Inflammatory macrophage (primary cell): ENCODE measurements at places on chromosomes 6 and 20.

- DNase-seq = no peak
Measured at GRCh38 chr6:33455051-33455450, 675 bp downstream of the ZBTB9 start.

DNA sequence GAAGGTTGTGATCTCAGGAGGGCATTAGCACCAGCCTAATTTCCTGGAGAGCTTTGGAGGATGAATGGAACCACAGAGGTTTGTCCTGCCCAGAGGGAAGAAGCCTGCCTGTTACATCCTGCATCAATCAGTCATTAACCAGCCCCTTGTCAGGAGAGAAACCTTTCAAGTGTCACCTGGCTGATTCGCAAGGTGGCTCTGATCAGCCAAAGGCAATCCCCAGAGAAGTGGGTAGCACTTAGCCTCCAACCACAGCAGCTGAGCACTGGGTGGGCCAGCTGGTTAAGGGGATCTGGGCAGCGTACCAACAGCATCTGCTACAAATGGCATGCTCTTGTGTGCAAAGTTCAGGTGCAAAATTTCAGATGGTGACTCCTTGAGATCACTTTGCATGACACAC lies 26.9 kb downstream of the ANKEF1 start:
- DNase-seq = no peak

- DNase-seq = no peak
Measured at GRCh38 chr6:88728756-88729155, 234.7 kb downstream of the RNGTT start.

GRCh38 chr20:45100563-45101245 lies at the start of gene KCNS1:
KCNS1 (minus strand) TSS chr20:45101127; CDS start chr20:45099236, 1,891 bp downstream.
- DNase-seq = no peak

DNA sequence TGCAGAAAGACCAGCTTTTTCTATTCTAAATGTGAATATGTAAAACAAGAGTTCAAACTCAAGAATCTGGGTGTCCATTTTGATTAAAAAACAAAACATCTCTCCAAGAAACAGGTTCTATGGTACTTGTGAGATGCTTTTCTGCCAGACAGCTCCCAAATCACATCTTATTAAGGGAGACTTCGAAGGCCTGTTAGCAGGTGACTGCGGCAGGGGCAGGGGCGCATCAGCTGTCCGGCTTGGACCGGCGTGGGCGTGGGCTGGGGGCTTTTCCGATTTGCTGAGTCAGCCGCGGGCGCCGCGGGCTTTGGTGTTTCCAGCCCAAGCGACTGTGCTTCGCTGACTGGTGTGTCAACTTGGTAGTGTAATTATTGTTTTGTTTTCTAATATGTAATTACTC lies 32.6 kb downstream of the TFAP2A start:
- DNase-seq = no peak

GRCh38 chr20:41952166-41952565 lies 334.0 kb upstream of the CHD6 start:
- DNase-seq = no peak

DNA sequence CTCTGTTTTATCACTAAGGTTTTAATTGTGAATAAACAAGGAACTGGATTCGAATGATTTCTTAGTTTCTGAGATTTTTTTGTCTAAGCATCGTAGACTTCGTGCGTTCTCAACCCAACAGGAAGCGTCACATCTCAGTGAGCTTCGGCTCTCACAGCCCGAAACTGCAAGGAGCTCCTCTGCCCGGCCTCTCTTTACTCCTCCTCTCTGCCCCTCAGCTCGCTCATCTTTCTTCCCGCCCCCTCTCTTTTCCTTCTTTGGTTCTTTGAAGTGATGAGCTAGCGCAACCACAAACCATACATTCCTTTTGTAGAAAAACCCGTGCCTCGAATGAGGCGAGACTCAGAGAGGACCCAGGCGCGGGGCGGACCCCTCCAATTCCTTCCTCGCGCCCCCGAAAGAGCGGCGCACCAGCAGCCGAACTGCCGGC lies 480 bp upstream of the NT5E start:
- no peak for DNase-seq

DNA sequence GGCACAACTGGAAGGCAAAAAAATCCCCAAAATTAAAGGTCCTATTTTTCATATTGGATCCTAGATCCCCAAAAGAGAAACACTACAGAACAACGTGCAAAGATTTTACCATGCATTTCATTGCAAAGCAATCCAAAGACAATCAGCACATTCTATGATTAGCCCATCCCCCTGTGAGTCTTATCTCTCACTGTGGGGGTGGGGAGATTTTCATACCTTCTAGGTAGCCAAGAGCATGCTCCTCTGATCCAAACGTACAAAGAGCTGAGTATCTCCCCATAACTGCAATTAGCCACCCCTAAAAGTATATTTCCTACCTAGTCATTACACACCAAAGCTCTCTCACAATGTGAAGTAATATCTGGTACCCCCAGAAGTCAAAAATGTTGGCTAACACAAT lies 22.2 kb upstream of the ENTPD6 start:
- DNase-seq = no peak

DNA sequence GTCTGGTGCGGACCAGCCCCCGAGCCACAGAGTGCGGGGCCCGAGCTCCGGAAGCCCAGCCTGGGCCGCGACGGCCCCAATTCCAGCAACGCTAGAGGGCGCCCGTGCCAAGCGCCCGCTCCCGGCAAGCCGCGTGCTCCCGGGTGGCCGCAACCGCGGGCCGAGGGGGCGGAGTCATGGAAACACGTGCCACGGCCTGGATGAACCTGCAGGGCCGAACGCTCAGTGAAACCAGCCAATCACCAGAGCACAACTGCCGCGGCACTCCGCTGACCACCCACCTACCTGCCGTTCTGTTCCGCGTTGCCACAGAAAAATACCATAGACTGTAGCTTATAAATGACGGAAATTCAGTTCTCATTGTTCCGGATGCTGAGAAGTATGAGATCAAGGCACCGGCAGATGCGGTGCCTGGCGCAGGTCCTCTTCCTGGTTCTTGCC lies 85.7 kb upstream of the FOXC1 start:
- DNase-seq = peak; percentile 57

- DNase-seq = no peak
Measured at GRCh38 chr6:2799936-2800527, 34.8 kb downstream of the WRNIP1 start.

DNA sequence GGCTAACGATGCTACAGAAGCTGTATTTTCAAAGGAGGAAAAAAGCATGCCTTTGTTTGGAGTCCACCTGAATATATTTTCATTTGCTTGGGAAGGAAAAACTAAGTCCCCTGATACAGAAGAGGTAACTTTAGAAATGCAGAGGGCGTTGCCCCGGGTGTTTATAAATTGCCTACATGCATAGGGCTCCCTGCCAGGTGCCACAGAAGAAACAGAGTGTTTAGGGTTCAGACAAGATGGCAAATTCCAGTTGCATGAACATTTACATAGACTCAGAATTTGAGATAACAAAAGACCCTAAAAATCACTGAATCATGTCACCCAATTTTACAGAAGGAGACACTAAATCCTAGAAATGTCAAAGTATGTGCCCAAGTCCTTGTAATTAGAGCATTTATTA lies 19.9 kb downstream of the RIN2 start:
- DNase-seq = no peak

- no peak for DNase-seq
Measured at GRCh38 chr6:34241351-34242215, 4.9 kb downstream of the HMGA1 start.

DNA sequence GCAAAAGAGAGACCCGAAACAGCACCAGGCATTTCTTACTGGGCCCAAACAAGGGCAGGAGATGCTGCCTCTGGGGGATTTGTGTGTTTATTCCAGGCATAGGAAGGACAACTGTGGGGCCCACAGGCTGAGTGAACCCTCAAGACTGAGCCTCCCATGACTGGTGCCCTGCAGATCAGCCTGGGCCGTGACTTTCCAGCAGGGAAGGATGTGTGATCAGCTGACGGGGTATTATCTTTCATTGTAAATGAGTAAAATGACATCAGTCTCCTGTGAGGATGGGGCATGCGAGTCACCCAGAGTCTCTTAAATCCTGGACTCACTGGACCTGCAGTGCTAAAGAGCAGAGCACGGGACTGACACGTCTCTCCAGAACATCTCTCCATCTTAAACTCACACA lies 3.9 kb upstream of the TEAD3 start:
- peak; percentile 20 for DNase-seq

DNA sequence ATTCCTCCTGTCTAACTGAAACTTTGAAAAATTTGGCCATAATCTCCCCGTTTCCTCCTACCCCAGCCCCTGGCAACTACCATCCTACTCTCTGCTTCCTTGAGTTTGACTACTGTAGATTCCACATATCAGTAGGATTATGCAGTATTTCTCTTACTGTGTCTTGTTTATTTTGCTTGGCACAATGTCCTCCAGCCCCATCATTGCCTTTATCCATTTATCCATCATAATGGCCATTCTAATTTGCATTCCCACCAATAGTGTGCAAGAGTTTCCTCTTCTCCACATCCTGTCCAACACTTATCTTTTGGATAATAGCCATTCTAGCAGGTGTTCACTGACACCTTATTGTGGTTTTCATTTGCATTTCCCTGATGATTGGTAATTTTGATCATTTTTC lies 202.3 kb downstream of the THBS2 start:
- no peak for DNase-seq

DNA sequence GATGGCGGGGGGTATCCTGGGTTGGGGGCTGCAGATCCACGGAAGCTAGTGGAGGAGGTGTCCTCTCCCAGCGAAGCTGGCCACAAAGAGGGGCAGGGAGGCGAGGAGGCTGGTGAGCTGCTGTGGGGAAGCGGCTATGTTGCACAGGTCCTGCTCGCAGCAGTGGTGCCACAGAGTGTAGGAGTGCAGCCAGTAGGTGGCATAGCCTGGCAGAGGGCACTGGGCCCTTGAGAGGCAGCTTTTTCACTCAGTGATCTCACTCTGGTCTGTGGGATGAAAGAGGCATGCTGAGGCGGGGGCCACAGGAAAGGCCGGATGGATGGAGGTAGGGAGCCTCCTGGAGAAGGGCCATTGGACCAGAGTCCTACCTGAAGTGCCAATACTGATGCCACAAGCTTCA lies 2.9 kb upstream of the LY6G6D start:
- peak; percentile 9 for DNase-seq

- DNase-seq = no peak
Measured at GRCh38 chr6:26543953-26544352, 5.8 kb downstream of the HMGN4 start.

DNA sequence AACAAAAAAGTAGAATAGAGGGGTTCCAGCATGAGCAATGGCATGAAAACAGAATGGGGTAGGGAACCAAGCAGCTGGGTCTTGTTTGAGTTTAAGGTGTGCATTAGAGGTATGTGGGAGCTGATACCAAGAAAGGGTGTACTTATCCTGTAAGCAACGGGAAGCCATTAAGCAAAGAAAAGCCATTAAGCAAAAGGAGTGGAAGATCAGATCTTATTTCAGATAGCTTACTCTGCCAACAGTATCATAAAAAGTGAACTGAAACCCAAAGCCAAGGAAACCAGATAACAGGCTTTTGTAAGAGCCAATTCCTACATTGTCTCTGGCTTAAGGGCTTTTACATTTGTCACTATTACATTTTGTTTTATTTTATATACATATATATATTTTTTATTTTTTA lies 21.3 kb upstream of the BEND6 start:
- DNase-seq = no peak

DNA sequence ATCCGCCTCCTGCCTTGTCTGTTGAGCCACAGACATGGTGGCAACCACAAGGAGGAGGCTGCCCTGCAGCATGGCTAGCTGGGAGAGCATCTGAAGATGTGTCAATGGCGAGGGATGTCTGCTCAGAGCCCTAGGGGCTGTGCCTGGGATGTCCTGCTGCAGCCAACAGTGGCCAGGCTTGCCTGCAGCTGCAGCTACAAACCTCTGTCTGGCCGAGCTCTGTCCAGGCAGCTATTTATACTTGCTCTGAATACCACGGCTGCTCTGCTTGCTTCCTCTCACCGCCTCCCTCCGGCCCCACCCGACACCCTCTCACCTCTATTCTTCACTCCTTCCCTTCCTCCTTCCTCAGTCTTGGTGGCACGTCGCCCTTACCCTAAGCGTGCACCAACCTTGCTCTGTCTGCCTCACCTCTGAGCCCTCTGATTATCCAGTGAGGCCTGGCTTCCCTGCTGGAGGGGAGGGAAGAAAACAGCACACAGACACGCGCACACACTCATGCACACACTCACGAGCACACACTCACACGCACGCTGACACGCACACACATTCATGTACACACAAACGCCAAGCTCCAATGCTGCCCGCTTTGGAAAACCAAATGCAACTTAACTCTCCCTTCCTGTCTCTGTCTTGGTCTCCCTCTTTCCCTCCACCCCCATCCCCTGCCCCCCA lies at the start of gene ANGPT4:
Gene ANGPT4, minus strand, starts transcription at position 210 of the 675 bp plus-strand sequence. Its CDS starts 120 bp downstream, at position 90.
- DNase-seq = peak; percentile 38

- DNase-seq = peak; percentile 44
Measured at GRCh38 chr20:1334761-1335160, 5.8 kb upstream of the SDCBP2 start.

DNA sequence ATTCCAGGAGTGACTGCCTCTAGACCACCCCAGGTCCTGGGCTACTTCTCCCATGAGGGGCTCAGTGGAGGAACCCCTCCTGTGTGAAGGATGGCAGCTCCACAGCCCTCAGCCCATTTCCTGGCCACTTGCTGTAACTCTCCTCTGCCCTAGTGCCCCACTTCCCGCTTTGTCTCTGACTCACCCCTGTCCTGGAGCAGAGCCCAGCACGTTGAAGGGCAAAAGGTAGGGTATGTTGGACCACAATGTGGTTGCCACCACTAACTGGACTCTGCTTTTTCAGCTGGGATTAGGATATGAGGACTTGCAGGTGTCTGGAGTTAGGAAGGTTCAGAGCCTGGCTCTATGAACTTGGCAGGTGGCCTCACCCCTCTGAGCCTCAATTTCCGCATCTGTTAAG lies 2.4 kb downstream of the MYBL2 start:
- DNase-seq = no peak

GRCh38 chr6:41687501-41688175 lies 47.8 kb downstream of the TFEB start:
- DNase-seq = no peak

- no peak for DNase-seq
Measured at GRCh38 chr6:25918083-25918683, 12.3 kb downstream of the SLC17A2 start.
